ENCODE measurements at places on chromosomes 7 and 10.

- no peak for DNase-seq
Observed at GRCh38 chr7:105989191-105989590, 26.1 kb downstream of the CDHR3 start.

- no peak for DNase-seq
Observed at GRCh38 chr7:117790731-117791130, 82.5 kb downstream of the CTTNBP2 start.

- no peak for DNase-seq
Observed at GRCh38 chr7:158569858-158570323, 17.7 kb downstream of the PTPRN2 start.

DNA sequence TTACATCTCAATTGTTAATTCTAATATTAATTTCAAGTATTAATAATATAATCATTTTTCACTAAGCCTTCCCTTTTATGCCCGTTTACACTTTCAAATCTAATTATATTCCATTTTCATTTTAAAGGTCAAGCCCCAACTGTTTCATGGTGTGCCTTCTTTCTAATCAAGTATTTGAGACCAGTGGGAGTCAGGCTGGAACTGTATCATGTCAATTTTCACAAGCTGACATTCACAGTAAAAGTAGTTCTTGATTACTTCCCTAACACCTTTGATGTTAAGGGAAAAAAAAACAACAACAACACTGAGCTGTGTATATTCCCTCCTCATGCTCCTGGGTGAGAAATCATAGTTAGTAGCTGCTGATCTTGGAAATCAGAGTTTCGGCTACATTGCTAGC, 38.1 kb downstream of the SFTPD start:
- no peak for DNase-seq

- no peak for DNase-seq
Observed at GRCh38 chr10:89792187-89792586, 90.8 kb downstream of the KIF20B start.

DNA sequence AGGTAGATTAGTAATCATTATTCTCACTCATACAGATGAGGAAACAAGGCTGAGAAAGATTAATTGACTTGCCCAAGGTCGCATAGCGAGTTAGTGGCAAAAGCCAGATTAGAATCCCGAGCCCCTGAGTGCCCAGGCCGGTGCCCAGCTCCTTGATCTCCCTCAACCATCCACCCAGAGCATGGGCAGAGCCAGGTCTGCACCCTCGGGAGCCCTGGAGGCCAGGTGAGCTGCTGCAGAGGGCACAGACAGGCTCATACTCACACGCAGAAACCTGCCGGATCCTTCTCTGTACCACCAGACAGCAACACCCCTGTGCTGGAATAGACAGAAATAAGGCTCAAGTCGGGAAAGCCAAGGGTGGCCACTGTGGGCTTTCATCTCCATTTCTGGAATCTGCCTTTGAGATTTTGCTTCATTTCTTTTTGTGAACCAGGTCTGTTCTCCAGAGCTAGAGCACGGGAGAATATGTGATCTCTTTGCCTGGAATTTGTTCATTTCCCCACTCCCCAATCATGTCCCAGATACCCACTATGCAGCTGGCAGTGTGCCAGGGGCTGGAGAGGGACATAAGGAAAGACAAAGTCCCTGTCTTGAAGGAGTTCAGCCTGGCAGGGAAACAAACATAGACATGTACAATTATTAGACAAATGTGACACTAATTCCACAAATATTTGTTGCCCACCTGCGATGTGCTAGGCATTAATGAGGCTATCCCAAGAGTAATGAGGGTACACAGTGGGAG, 5.5 kb downstream of the AFAP1L2 start:
- DNase-seq, result no peak

DNA sequence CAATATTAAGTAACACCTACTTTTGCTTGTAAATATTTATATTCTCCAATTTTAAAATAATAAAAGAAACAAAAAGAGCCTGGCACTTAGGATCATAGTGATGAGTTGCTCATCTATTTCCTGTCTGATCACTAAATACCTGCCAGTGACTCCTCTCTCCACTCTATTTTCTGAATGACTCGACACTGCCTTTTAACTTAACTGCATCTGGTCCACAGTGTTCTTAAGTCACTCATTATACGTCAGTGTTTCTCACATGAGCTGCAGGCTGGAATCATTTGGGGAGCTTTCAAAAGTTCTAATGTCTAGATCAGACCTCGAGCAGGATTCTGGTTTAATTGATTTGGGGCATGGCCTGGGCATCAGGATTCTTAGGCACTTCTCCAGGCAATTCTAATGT, 78.0 kb upstream of the AGBL3 start:
- DNase-seq, result no peak

DNA sequence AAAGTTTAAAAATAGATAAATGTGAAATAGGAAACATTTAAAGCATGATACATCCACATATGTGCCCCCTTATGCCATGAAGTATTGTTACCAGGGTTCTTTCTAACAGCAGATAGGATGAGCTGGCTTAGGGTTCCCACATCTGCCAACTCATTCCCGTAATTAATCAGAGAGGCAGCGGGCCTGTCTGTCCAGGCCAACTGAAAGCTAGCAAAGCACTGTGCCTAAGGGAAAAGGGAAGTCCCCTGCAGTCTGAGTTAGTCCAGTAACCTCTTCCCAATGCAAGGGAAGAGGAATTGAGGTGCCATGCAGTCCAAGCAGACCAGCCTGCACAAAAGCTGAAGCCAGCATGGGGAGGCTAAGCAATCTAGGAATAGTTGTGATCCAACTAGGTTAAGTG, 18.3 kb upstream of the ZC3HAV1L start:
- DNase-seq, result peak; percentile 66

DNA sequence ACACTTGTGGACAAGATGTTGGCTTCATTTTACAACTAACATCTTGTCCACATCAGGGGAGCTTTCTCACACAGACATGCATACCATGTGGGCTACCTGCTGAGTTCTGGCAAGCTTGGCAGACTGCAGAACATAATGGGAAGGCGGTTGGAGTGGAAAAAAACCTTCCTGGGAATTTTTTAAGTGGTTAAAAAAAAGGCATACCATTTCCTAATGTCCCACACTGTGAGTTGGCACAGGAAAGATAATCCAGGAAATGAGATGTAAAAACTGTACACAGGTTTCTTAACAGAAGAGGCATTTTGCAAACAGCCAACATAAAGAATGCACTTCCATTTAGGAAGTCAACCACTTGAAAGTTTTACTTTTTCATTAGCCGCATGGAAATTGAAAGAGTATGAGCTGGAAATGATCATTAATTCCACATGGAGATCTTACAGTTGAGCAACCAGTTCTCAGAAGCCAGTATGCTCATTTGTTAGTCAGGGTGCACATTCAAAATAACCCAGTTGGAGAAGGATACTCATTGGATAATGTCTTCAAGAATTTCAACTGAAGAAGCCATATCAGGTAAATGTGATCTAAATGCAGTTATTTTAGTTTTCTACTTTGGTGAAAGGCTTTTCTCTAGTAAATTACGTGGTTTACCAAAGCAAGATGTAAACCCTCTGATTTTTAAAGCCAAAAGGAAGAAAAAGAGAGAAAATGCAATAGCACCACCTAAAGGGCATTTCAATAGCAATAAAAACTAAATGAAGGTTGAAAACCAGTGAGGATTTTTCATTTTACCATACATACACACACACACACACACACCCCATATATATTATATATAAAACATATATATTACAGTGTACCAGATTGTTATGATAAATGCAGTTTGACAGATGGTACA, 194.0 kb downstream of the TAX1BP1 start:
- DNase-seq, result no peak

DNA sequence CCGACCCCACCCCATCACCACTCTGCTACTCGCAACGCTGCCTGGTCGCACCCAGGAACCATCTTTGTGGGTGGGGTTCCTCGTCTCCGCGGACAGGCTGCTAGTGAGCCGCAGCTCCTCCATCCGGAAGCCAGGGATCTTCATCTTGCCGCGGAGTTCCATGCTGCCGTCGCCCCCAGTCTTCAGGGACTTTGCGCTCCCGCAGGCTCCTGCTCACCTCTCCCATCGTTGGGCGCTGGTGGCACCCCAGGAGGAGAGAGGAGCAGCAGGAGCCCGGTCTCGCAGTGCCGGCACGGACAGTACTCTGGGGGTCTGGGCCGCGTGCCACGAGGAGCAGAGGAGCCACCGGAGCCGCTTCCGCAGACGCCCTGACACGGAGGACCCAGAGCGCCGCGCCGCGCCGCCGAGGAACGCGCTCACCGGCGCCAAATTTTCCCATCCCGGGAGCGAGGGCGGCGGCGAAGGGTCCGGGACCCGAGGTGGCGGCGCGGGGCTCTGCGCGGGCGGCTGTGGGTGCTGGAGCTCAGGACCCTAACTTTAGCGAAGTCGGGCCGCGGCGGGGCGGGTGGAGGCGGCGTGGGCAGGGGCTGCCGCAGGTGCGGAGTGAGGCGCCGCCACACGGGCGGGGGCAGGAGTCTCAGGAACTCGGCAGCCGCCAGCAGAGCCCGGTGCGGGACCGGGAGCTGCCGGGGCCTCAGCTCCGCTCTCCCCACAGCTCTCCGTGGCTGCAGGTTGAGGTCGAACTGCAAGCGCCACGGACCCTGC, 750.1 kb upstream of the SORCS1 start:
- DNase-seq, result no peak

DNA sequence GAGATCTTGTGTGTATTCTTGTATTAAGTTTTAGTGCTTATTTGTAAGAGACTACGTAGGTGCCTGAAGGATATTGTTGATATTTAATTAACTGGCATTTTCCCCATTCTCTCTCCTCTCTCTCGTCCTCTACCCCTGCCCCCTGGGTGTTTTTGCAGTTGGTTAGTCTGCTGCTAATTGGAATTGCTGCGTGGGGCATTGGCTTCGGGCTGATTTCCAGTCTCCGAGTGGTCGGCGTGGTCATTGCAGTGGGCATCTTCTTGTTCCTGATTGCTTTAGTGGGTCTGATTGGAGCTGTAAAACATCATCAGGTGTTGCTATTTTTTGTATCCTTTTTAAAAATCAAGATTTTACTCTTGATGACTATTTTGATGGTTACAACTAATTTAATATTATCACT, 22.5 kb downstream of the TSPAN13 start:
- DNase-seq, result no peak

- no peak for DNase-seq
Observed at GRCh38 chr10:103069453-103070331, 123.4 kb downstream of the NT5C2 start.

DNA sequence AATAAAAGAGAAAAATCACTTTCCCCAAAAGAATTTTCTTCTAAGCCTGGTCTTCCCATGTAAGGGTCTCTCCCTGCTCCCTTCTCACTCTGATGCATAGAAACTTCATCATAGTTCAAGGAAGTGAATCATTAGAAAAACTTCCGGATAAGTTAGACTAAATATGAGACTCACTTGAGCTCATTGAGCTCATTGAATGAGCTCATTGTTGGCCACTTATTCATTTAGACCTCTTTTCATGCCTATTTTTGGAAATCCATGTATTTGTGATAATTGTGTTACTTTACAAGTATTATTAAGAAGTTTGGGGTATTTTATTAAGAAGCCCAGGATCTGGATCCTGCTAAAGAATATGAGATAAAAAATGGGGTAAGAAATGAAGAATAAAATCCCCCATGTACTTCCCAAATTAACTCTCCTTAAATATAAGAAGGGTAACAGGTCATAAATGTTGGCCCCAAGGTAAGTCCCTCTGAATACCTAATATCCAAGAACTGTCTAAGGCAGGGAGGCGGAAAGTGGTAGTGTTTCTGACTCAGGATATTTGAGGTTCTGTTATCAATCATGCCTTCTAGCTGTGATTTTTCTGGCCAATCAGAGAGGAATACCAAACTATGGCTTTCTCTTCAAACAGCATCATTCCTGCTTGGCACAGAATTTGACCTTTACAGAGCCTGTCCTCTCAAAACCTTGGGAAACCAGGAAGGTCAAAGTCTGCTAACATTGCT, 236.5 kb upstream of the PTN start:
- no peak for DNase-seq

GRCh38 chr10:28845009-28845682, 167.8 kb downstream of the BAMBI start:
- no peak for DNase-seq

DNA sequence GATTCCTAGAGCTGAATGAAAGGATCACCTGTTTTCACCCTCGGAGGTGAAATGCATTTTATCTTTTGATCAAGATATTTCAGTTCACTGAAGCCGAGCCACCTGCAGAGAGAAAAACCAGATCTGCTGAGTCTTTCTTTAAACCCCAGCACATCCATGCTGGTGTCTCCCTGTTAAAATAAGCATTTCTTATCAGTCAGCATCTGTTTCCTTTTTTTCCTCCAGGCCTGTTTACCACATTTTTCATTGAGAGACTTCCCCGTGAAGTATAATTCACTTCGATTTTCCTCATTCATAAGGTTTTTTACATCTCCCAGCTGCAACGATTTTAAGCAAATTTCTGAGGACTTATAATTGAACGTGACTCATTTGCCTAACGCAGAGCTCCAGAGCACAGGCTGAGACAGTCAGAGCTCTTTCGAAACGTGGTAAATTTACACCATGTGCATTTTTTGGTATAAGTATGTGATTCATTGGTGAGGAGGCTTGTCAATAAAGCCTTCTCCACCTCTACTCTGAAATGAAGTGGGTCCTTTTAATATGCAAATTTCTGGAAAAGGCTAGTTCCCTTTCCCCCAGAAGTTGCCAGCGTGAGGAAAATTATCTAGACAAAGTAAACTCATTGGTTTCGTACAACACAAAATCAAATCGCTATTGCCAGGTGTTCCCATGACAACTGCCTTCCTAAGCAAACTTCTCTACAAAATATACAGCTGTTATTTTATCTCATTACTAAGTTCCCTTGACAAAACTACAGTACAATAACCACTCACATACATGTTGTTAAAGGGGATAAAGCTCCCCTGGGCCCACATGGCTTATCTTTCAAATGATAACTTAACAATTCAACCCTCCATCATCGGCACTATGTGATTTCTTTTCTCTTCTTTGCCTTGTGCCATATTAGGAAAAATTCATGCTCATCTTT, 374.8 kb upstream of the AKR1E2 start:
- no peak for DNase-seq

GRCh38 chr7:15795393-15795792, 108.9 kb upstream of the MEOX2 start:
- no peak for DNase-seq

DNA sequence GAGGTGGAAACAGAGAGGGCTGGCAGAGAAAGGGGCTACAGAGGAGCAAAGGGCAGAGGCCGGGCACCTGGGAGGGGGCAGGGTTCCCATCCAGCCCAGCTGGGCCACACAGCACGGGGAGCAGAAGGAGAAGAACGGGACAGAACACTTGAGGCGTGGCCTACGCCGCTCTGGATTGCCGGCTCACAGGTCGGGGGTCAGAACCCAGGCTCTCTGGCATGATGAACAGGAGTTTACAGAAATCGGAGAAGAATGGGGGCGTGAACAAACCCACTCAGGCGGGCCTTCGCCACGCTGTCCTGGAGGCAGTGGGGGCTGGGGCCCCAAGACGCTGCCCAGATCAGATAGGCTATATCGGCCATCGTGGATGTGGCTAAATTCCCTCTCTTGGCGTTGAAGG, 362.2 kb upstream of the SHH start:
- DNase-seq, result no peak

- DNase-seq, result no peak
Observed at GRCh38 chr10:122446668-122447423, 7.6 kb upstream of the ARMS2 start.

Measured in D721Med (cell line).